ENCODE measurements at places on chromosomes 3 and 15.

- DNase-seq: no peak
These were observed 20.1 kb upstream of the C3orf49 start for GRCh38 chr3:63798949-63799348.

GRCh38 chr3:150049317-150049716 is 78.6 kb upstream of the PFN2 start:
- no peak for DNase-seq

DNA sequence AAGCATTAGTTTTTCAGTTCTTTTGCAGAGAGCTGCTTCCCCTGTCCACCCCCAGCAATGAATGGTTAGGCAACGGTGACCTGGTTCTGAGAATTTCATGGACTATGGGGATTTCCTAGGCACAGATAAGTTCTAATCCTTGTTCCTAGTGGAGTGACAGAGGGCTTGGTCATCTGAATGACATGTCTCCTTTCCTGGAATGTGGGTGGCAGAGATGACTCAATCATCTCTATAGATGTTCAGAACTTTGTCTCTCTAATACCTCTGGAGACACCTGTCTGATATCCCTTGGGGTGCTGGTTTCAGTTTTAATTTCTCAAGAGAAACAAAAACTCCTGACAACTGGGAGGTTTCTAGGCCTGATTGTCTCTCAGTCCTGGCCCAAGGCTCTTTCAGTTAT is 10.4 kb downstream of the PLA2G4E start:
- no peak for DNase-seq

GRCh38 chr3:144221761-144222160 is 250.1 kb downstream of the DIPK2A start:
- DNase-seq: no peak

DNA sequence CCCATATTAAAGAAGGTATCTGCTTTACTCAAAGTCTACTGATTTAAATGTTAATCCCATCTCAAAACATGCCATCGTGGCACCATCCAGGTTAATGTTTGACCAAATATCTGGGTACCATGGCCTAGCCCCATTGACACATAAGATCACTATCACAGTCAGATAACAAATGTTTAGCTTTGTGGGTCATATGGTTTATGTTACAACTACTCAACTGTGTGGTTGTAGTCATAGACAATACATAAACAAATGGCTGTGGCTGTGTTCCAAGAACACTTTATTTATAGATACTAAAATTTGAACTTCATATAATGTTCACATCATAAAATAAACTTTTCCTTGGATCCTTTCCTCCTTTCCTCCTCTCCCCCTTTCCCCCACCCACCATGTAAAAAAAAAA is 9.8 kb upstream of the SNRPN start:
- DNase-seq: no peak

GRCh38 chr15:40307421-40308211 is at the start of gene PLCB2:
Gene PLCB2, minus strand, starts transcription at chr15:40307935. Its CDS starts 263 bp downstream, at chr15:40307672.
- peak; percentile 52 for DNase-seq

GRCh38 chr3:72448858-72449257 is 399.4 kb downstream of the SHQ1 start:
- no peak for DNase-seq

GRCh38 chr3:194471863-194472262 is 14.9 kb downstream of the ATP13A3 start:
- no peak for DNase-seq

DNA sequence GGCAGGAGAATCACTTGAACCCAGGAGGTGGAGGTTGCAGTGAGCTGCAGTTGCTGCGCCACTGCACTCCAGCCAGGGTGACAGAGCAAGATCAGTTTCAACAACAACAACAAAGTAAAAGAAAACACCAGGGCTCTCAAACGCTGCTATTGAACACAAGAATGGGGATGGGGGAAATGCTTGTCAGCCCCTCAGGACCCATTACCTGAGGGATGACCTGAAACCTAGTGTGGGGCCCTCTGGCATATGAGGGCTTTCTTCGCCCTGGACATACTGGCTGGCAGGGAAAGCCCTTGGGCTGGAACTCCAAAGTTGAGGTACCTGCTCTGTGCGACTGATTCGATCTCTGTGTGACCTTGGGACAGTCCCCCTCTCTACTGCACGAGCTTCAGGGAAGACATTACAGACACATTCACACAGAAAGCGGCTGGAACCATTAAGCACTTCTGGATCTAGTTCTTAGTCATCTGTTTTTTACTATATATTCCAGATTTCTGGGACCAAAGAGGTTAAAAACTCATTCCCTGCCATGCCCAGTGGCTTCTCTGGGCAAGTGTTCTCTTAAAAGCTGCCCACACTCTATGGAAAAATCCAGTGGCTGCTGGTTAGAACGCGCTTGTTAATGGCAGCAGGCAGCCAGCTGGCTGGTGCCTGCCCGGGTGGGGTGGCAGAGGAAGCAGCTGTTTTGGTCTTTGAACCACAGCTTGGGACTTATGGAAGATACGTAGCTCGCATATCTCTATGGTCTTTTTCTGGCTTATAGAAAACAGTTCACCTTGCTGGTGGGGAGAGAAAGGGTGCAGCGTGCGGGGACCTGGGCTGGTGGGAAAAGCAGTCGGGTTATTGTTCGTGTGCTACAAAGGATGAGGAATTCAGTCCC is 57.2 kb downstream of the ATP1B3 start:
- DNase-seq: no peak

DNA sequence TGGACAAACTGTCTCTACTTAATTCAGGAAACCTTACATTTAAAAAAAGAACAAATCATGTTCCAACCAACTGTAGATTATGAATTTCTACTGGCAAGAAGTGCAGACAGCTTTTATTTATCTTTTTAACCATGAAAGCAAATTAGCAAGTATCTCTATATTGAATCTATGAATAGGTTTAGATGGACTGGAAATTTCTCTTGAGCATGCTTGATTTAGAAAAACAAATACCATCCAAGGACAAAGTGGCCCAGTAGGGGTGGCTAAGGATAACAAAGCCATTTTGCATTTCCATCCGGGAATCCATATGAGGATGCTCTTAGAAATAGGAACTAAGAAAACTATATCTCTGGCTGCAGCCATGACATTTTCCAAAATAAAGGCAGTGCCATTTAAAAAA is 150.6 kb downstream of the KCNMB2 start:
- DNase-seq: no peak

- DNase-seq: no peak
These were observed 57.2 kb downstream of the OXNAD1 start for GRCh38 chr3:16322189-16322588.

GRCh38 chr3:56802378-56802745 is 613 bp upstream of the ARHGEF3 start:
- DNase-seq: no peak

GRCh38 chr15:63503739-63504246 is 600 bp upstream of the USP3 start:
- DNase-seq: peak; percentile 73

GRCh38 chr3:46500656-46501635 is 3.2 kb downstream of the RTP3 start:
- no peak for DNase-seq

DNA sequence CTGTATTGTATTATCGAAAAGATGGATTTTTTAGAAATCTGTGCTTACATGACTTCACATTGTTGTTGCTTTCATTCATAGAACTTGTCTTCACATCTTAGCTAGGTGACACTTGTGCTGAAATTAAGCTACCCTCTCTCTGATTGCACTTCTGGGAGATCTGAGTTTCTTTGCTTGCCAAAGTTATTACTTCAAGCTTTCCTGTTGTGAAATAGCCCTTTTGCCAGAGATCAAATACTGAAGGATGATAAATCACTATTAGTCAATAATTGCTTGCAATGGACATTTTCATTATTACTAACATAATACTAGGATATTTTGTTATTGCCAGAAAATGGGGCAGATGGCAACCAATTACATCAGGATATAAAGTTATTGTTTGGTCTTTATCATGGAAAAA is 34.7 kb downstream of the PIK3CA start:
- DNase-seq: no peak

DNA sequence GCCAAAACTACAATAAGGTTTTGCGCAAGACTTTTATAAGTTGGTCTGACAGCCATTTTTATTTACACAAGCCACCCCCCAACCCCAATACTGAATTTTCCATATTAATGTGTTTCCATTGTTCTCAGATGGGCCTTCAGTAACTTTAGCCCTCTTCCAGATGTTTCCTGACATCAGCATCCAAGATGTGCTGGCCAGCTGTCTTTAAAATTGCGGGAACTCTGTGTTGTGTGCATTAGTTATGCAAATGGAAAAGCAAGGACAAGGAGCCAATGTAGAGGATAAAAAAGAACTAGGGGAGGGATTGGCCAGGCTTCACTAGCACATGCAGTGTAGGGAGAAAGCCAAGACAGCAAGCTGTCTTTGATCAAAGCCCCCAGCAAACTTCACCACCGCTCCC is 45.4 kb downstream of the COMMD2 start:
- DNase-seq: no peak

DNA sequence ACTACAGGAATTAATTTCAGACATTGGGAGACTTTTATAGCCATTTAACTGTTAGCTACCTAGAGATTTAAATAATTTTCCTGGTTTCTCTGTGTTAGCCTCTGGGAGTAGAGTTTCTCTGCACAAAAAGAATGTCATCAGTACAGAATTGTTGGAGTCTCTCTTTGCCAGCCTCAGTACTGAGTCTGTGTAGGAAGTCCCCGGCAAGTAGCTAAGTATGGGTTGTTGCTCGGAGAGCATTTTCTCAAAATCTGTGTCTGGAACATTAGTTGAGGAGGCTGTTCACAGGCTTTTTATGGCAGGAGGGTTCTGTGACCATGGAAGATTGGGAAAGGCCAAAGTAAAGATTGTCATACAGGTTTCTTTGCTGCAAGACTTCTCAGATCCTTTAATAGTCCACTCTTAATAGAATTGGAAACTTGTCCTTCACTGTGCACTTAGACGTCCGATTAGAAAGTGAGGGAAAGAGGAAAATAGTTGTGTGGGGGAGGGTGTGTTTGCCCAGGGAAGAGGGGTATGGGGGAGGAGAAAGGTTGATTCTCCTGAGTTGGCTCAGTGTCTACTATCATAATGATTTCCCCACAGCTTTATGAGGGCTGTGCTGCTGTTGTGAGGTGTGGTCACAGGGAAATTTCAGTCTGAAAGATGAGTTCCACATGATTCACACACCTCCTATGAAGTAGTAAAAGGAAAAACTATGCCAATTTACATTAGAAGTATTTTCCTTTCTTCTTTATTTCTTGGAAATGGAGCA is 207.1 kb downstream of the PTPRG start:
- DNase-seq: no peak

- no peak for DNase-seq
These were observed 9.0 kb upstream of the COPG1 start for GRCh38 chr3:129240436-129240835.

- DNase-seq: no peak
These were observed 134.8 kb upstream of the IGF1R start for GRCh38 chr15:98513428-98513986.

DNA sequence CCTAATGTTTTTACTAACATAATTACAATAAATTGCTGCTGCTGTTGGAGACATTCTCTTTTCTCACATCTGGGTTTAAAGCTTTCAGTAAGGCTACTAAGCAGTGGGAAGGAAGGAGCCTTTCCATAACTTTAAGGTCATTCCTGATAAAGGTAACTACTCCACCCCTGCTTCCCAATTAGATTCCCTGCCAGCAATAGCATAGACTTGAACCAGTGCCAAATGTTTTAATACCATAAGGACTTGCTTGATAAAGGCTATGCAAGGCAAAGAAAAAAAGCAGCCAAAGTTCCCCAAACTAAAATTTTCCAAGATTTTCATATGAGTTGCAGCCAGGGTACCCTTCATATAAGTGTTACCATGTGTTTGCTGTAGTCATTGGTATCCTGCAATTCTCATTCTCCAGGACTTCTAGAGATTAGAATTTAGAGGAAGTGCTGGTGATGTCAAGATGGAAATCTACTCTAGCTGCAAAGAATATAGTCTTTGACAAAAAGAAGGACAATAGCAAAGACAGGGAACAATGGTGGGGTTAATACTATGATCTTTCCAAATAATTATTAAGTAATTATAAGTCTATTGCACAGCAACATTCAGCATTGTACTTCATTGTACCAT is 106.1 kb downstream of the FILIP1L start:
- no peak for DNase-seq

- no peak for DNase-seq
These were observed 85.7 kb downstream of the GHSR start for GRCh38 chr3:172362583-172362982.

GRCh38 chr3:4741404-4742307 is 237.6 kb upstream of the BHLHE40 start:
- no peak for DNase-seq

- DNase-seq: no peak
These were observed 102.8 kb downstream of the LPP start for GRCh38 chr3:188256758-188257157.

DNA sequence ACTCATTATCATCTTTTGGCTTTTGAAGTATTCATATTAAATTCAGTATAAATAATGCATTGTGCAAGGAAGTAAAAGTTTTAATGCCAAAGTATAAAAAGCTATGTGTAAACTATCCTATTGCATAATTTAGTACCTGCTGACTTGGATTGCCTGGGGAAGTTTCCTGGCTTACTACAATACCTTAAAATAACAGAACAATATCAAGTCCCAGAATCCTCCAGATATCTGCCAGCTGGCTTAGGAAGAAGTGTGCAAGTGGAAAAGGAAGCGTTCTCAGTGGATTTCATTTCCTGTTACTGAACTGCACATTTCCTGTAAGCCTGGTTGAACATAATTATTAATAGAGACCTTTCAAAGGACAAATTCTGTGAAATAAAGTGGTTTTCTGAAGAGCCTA is 236.7 kb downstream of the ADAMTSL3 start:
- DNase-seq: no peak

- DNase-seq: no peak
These were observed 122.9 kb downstream of the GREM1 start for GRCh38 chr15:32840507-32841245.

DNA sequence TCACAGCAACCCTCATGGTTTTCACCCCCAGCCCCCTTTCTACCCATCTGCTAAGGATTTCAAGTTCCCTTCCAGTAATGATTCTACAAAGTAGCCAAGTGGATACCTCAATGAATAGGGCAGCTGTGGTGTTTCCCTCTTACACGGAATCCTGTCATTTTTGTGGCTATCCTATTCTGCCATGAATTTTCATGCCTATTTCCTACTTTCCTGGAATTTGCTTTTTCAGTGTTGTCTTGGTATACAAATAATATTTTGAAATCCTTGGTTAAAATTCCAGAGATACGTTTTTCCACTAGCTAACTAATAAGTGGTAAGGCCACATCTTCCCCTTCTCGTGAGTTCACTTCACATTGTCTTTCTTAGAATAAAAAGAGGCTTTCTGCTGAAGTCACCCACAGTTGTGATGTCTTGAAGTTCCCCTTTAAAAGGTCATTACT is 7.5 kb downstream of the ADPRH start:
- DNase-seq: no peak

GRCh38 chr3:114899186-114899931 is 247.7 kb downstream of the ZBTB20 start:
- no peak for DNase-seq
